Stimulated activated CD4-positive, alpha-beta T cell treated with anti-CD3 and anti-CD28 coated beads, Interleukin-15, amount 100 ng/mL, for 1 hour (primary cell): ENCODE measurements at places on chromosomes 5 and 9.

DNA sequence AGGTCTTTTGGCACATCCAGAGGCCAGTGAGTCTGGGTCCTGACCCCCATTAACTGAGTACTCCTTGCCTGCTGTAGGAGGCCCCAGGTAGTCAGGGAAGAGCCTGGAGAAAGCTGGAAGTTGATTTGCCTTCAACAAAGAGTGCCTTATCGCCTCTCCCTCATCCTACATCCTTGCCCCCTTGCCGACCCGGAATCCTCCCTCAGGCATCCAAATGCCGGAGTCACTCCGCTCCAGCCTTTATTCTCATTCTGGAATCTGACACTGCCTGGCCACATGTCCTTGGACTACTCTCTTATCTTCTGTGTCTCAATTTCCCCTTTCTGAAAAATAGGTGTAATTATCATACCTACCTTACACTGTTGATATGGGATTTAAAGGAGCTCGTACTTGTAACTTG, 39.1 kb upstream of the KLF4 start:
- DNase-seq, result no peak

DNA sequence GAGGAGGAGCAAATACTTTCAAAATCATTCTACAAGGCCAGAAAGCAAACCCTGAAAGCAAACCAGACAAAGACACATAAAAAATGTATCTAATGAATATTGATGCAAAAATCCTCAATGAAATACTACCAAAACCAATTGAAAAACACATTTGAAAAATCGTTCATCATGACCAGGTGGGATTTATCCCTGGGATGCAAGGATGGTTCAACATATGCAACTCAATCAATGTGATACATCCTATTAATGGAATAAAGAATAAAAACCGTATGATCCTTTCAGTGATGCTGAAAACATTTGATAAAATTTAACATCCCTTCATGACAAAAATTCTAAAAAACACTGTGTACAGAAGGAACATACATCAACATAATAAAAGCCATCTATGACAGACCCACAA, 337.6 kb downstream of the NNT start:
- no peak for DNase-seq

- DNase-seq, result no peak
Observed at GRCh38 chr9:115590011-115590410, 472.1 kb upstream of the TNC start.

DNA sequence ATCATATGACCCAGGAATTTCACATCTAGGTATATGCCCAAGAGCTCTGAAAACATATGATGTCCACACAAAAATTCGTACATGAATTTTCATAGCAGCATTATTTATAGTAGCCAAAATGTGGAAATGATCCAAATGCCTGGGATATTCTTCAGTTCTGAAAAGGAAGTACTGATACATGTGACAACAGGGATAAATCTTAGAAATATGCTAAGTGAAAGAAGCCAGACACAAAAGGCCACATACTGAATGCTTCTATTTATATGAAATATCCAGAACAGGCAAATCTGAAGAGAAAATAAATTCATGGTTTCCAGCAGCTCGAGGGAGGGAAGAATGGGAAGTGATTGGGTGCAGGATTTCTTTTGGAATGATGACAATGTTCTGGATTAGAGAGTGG, 16.8 kb upstream of the ZBTB43 start:
- DNase-seq, result no peak

DNA sequence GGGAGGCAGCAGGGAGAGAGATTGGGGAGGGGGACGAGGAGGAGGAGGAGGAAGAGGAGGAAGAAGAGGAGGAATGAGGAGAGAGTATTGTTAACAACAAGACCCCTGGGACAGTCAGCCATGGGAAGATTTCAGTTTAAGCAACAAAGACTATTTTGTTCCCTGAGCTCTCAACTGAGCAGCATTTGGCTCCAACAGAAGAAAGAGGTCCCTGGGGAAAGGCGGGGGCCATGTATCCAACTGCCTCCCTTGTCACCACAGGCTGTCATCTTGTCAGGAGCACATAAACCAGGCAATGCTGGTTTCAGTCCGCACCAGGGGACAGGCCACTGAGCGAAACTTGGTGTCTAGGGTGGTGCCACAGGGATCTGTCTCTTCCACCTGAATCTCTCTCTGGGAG, 316.1 kb downstream of the TLE1 start:
- DNase-seq, result no peak

GRCh38 chr9:123287639-123288038, 19.3 kb upstream of the STRBP start:
- DNase-seq, result no peak

- no peak for DNase-seq
Observed at GRCh38 chr5:76622076-76622475, 1.1 kb downstream of the F2RL2 start.

DNA sequence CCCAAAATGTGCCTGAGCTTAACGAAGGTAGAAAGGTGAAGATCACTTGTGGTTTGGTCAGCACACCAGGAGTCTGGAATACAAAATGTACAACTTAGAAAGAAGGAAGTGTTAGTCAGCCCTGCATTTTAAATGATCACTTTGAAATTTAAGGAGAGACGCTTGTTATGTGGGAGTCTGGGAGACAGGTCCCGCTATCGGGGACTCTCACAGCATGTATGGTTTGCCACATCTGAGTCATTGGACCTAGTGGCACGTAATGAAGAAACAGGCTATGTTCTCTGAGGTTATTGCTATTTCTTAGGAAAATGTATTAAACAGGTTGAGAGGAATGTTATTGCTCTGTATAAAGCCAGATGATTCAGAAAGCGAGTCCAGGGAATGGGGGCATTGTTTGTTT, 2362.5 kb upstream of the WWC1 start:
- DNase-seq, result no peak

DNA sequence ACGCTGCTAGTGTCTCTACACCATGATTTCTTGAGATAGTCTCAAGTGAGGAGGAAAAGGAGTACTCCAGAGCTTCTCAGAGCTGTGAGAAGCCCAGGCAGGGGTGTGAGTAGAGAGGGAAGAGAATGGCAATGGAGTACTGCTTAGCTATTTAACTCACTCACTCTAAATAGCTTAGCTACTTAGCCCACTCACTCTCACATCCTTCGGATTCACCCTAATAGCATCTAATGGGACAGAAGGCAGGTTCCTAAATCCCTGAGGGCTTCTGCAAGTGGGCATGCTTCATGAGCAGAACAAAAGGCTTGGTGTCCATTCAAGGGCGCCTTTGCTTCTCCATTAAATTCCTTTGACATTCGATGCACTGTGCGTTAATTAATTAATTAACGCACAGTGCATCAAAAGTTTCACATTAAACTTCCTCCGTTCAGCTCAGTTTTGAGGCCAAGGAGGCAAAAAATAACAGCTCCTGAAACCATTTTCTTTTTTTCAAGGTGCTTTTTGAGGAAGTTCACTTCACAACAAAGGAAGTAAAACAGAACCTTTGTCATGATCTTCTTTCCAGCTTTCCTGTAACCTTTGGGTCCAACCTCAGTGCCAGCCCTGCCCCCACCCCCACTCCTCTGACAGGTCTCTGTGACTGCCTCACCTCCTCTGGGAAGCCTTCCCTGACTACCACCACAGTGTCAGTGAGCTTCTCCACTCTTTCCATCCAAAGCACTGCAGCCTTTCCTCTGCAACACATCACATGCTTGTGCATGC, 294.0 kb downstream of the SEC61B start:
- no peak for DNase-seq

DNA sequence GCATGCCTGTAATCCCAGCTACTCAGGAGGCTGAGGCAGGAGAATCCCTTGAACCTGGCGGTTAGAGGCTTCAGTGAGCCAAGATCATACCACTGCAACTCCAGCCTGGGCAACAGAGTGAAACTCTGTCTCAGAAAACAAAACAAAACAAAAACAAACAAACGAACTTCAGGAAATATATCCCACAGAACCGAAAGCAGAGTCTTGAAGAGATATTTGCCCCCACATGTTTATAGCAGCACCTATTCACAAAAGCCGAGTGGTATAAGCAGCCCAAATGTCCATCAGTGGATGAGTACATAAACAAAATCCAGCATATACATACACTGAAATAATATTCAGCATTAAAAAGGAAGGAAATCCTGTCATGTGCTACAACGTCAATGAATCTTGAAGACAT, 57.6 kb upstream of the GRIN3A start:
- DNase-seq, result no peak

DNA sequence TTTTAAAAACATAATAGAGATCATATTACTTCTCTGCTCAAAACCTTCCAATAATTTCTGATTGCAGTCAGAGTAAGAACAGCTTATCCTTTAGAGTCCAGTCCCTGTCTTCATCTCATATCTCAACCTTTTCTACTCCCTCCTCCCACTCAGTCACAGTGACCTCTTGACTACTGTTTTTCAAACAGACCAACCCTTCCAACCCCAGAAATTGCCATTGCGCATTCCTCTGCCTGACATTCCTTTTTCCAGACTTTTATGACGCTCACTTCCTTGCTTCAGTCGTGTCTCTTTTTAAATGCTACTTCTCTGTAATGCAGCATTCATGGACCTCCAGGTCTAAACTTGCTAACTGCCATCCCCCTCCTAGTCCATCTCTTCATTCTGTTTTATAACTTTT, 800.5 kb downstream of the BRINP1 start:
- DNase-seq, result no peak

- no peak for DNase-seq
Observed at GRCh38 chr5:64161420-64161819, 4.2 kb upstream of the RNF180 start.

- no peak for DNase-seq
Observed at GRCh38 chr5:1495525-1495897, 28.2 kb downstream of the LPCAT1 start.

DNA sequence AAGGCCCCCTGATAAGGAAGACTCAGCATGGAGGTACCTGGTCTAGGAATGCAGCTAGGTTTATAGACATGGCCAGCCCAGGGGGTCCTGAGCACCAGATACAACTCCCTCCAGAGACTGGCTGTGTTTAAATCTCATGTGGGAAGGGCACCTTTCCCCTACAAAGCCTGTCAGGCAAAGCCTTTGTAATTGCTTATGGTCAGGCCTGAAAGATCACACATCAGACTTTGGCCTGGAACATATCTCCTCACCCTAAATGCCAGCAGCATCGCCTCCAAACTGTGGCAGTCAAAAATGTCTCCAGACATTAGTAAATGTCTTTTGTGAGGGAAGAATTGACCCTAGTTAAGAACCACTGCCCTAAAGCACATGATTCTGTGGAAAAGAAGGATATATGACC, 51.6 kb upstream of the MACIR start:
- DNase-seq, result no peak

- DNase-seq, result no peak
Observed at GRCh38 chr5:56278335-56278753, 45.2 kb upstream of the ANKRD55 start.

- DNase-seq, result no peak
Observed at GRCh38 chr5:168885324-168886120, 306.4 kb upstream of the PANK3 start.

DNA sequence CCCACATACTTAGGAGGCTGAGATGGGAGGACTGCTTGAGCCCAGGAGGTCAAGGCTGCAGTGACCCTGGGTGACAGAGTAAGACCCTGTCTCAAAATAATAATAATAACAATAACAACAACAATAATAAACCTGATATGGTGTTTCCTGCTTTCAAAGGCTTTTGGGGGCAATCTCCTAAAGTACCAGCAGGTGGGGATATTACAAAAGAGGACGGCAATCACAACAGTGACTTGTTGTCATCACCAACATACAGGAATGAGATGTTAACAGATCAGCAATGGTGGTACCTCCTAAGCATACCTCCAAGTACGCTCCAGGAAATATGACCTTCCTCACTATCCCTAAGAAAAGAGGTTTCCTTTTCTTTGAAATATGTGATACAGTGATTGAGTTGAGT, 91.1 kb upstream of the RNF180 start:
- no peak for DNase-seq

- DNase-seq, result no peak
Observed at GRCh38 chr9:14670718-14671117, 22.5 kb downstream of the ZDHHC21 start.

GRCh38 chr9:15225564-15226126, 81.4 kb downstream of the TTC39B start:
- no peak for DNase-seq

DNA sequence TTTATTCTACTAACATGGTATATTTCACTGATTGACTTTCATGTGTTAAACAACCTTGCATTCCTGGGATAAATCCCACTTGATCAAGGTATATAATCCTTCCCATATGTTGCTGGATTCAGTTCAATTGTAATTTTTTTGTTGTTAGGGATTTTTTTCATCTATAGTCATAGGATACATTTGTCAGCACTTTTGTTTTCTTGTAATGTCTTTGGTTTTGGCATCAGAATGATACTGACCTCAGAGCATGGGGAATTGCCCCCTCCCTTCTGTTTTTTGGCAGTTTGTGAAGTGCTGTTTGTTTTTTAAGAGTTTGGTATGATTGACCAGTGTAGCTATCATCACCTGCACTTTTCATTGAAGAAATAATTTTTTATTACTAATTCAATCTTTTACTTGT, 176.8 kb upstream of the RASEF start:
- DNase-seq, result no peak

DNA sequence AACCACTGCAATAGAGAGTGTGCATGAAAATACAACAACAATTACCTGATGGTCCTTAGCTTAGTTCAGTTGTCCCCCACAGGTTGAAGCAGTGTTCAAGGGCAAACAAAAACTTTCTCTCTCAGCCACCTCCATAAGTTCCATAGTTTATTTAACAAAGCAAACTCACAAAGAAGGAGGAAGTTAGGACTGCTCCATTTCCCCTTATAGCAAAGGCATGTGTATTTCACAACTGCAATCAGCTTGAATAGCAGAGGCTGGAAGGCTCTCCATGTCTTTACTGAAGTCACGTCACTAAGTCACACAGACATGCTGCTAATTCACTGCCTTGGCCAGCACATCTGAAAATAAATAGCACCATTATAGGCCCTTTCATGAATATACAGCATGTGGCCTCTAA, 43.3 kb downstream of the DOCK8 start:
- no peak for DNase-seq

GRCh38 chr9:79369676-79370075, 202.1 kb upstream of the TLE4 start:
- DNase-seq, result no peak

DNA sequence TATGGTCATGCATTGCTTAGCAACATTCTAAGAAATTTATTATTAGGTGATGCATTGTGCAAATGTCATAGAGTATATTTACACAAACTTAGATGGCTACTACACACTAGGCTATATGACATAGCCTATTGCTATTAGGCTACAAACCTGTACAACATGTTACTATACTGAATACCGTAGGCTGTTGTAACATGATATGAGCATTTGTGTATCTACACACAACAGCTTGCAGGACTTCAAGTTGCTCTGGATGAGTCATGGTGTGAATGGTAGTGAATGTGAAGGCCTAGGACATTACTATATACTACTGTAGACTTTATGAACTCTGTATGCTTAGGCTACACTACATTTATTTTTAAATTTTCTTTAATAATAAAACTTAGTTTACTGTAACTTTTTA, 107.2 kb upstream of the MAMDC2 start:
- no peak for DNase-seq

GRCh38 chr5:178468196-178468685, 122.0 kb downstream of the COL23A1 start:
- no peak for DNase-seq
